Activated CD4-positive, alpha-beta T cell treated with anti-CD3 and anti-CD28 coated beads, Interleukin-2, amount 10 ng/mL, durations not matched to agents 24 days and 14 days (primary cell): ENCODE measurements at places on chromosomes 12 and 14. TPM values are rescaled to one million over a fixed set of nuclear protein-coding genes. Genes with fewer than 3 reads are reported as not detected.

TESPA1 gene
- total RNA-seq, result 164 and 168 TPM in 2 replicates

PSME2 gene
- total RNA-seq, result 565 and 584 TPM in 2 replicates

DNA sequence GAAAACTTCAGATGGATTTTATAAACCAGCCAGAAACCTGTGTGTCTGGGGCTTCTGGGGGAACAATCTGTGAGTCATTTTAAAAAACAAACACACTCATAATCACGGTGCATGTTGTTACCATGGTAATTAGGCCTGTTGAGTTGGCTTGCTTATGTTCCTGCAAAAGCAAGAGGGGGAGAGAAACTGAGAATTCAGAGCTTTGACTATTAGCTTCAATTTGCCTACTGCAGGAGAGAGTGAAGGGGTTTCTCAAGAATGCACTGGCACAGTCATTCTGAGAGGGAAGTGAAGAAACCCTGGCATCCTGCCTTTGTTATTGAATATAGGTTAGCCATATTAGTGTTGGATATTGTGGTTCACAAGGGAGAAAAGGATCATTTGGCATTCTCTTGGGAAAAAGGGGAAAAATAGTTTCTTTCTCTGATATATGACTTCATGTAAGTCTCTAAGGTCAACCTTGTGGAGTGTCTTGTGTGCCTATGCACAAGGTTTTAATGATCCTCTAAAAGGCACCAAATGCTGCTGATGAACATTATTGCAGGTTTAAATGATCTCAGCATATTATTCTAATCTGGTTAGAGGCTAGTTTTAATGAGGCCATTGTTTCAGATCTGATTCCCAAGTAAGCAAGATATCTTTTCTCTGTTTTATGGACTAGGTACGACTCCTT, 12.9 kb downstream of the GNG2 start:
- peak overlapping the region; percentile 53 for H3K4me3 ChIP-seq
- H3K27ac ChIP-seq, result peak overlapping the region; percentile 91
- no peaks in the 10 kb centered on the region for H3K27me3 ChIP-seq

DNA sequence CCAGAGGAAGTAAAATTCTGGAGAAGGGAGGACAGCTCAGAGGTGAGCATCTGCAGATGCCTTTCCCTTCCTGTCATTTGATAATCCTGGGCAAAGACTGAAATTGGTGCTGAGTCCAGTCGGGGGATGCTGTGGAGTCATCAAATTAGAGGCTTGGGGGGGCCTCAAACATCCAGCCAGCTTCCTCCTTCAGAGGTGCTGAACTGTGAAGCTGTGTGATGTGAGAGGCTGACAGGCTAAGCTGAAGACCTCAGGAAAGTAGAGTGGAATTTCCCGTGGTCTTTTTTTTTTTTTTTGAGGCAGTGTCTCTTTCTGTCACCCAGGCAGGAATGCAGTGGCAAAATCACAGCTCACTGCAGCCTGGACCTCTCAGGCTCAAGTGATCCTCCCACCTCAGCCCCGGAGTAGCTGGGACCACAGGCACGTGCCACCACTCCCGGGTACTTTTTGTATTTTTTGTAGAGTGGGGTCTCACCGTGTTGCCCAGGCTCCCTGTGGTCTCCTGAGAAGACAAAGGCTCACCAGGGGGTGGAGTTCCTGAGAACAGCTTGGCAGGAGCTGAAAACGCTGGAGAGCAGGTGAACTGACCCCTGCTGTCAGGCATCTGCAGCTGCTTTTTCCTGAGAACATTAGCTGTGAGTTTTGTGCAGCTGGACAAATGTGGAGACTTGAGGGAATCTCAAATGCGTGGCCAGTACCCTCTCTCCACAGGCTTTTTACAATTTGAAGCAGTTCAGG, 6.1 kb upstream of the TCL1B start:
- DNase-seq, result no peak
- H3K4me3 ChIP-seq, result no peak overlapping the region
- H3K4me1 ChIP-seq, result no peaks in the 10 kb centered on the region
- H3K36me3 ChIP-seq, result no peaks in the 10 kb centered on the region

DNA sequence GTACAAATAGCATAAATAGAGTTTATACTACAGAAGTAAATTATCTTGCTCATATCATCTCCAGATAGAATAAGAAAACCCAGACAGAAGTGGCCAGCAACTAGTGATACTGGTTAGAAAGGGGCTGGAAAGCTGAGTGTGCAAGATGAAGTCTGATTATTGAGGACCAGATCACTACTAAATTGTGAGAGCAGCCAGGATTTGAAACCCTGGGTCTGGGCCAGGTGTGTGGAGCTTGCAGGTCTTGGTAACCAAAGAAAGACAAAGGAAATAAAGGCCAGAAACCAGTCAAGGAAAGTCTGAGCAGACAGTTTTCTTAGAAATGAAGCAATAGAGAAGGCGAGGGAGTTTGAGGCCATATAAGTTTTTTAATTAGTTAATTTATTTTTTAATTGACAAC, 611.8 kb downstream of the ETNK1 start:
- no peaks in the 10 kb centered on the region for H3K27me3 ChIP-seq
- H3K27ac ChIP-seq, result no peak overlapping the region
- H3K4me1 ChIP-seq, result no peaks in the 10 kb centered on the region

- peaks cover 10% of the 10 kb centered on the region for H3K36me3 ChIP-seq
- H3K27me3 ChIP-seq, result no peaks in the 10 kb centered on the region
- no peak overlapping the region for H3K4me3 ChIP-seq
- no peak overlapping the region for H3K27ac ChIP-seq
- peak; percentile 74 for DNase-seq
Observed at GRCh38 chr14:97603201-97603600, 806.0 kb downstream of the VRK1 start.

DNA sequence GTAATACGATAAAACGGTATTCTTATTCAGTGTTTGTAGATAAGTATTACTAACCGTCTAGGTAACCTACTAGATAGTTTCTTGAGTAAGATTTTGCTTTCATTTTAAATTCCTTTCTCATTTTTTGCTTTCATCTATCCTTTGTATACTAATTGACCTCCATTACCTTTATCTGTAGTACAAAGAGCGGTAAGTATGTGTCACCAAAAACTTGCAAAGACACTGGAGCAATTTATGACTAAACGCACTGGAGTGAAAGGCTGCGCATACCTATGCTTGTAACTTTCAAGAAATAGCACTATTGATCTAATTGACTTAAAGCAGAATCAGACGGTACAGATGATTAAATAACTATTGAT, 1.7 kb downstream of the ARHGAP5 start:
- DNase-seq, result peak; percentile 61
- H3K27ac ChIP-seq, result peak overlapping the region; percentile 90
- peaks cover 2% of the 10 kb centered on the region for H3K36me3 ChIP-seq
- H3K27me3 ChIP-seq, result peaks cover 13% of the 10 kb centered on the region
- H3K4me1 ChIP-seq, result peaks cover 33% of the 10 kb centered on the region
- peak overlapping the region; percentile 97 for H3K4me3 ChIP-seq

- H3K36me3 ChIP-seq, result no peaks in the 10 kb centered on the region
- no peak overlapping the region for H3K27ac ChIP-seq
- no peak for DNase-seq
Observed at GRCh38 chr12:34301251-34302130, 279.2 kb downstream of the ALG10 start.

- H3K36me3 ChIP-seq, result peaks cover 5% of the 10 kb centered on the region
- DNase-seq, result no peak
- H3K27me3 ChIP-seq, result no peaks in the 10 kb centered on the region
- no peak overlapping the region for H3K27ac ChIP-seq
- no peak overlapping the region for H3K4me3 ChIP-seq
- no peaks in the 10 kb centered on the region for H3K4me1 ChIP-seq
Observed at GRCh38 chr12:110182281-110182680, 58.1 kb downstream of the IFT81 start.

GRCh38 chr12:40717576-40717975, 25.3 kb downstream of the CNTN1 start:
- no peaks in the 10 kb centered on the region for H3K4me1 ChIP-seq
- H3K4me3 ChIP-seq, result no peak overlapping the region
- H3K27ac ChIP-seq, result no peak overlapping the region
- no peak for DNase-seq
- no peaks in the 10 kb centered on the region for H3K36me3 ChIP-seq

GRCh38 chr14:72629534-72629933, 264.4 kb downstream of the DPF3 start:
- H3K27me3 ChIP-seq, result peaks cover 39% of the 10 kb centered on the region
- no peak overlapping the region for H3K4me3 ChIP-seq
- H3K27ac ChIP-seq, result no peak overlapping the region
- DNase-seq, result no peak
- no peaks in the 10 kb centered on the region for H3K36me3 ChIP-seq
